ENCODE measurements at places on chromosomes 6 and 20.

DNA sequence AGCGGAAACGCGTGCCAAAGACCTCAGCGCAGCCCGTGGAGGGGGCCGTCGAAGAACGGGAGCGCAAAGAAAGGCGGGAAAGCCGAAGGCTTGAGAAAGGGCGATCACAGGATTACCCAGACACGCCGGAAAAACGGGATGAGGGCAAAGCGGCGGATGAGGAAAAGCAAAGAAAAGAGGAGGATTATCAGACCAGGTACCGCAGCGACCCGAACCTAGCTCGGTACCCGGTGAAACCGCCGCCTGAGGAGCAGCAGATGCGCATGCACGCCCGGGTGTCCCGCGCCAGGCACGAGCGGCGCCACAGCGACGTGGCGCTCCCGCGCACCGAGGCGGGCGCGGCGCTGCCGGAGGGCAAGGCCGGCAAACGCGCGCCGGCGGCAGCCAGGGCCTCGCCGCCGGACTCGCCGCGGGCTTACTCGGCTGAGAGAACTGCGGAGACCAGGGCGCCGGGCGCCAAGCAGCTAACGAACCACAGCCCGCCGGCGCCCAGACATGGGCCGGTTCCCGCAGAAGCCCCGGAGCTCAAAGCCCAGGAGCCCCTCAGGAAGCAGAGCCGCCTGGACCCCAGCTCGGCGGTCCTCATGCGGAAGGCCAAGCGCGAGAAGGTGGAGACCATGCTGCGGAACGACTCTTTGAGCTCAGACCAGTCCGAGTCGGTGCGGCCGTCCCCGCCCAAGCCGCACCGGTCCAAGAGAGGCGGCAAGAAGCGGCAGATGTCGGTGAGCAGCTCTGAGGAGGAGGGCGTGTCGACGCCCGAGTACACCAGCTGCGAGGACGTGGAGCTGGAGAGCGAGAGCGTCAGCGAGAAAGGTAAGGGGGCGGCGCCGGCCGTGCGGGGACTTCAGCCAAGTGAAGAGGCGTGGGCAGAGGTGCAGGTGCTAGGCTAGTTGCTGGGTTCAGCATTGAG is 296.2 kb downstream of the RIMS1 start:
- DNase-seq = peak; percentile 66

DNA sequence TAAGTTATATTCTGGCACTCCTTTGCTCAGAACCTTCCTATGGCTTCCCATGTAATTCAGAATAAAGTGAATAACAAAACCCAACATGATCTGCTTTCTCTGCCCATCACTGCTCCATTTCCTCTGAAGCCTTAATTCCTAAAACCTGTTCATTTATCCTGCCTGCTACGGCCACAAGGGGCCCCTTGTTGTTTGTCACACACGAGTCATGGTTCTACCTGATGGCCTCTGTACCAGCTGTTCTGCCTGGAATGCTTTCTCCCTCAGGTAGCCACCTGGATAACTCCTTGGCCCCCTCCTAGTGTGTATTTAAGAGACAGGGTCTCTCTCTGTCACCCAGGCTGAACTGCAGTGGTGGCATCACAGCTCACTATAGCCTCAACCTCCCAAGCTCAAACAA is 26.8 kb downstream of the ERGIC3 start:
- DNase-seq = no peak

- no peak for DNase-seq
Measured at GRCh38 chr6:36612101-36612625, 18.0 kb downstream of the SRSF3 start.

DNA sequence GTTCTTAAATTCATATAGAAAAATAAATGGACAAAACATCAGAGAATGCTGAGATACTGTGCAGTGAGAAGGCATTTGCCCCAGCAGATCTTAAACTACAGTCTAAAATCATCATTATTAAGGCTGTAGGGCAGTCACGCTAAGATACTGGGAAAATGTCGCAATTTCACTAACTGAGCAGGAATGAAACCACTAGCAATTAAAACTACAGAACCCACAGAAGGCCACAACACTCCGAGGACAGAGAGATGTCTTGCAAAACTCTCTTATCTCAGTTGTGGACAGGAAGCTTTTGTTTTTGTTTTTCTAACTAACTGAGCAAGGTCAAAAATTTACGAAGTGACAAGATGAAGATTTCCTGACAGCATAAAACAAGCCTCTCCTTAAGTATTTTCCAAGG is 18.2 kb downstream of the GNAS-AS1 start:
- DNase-seq = no peak

DNA sequence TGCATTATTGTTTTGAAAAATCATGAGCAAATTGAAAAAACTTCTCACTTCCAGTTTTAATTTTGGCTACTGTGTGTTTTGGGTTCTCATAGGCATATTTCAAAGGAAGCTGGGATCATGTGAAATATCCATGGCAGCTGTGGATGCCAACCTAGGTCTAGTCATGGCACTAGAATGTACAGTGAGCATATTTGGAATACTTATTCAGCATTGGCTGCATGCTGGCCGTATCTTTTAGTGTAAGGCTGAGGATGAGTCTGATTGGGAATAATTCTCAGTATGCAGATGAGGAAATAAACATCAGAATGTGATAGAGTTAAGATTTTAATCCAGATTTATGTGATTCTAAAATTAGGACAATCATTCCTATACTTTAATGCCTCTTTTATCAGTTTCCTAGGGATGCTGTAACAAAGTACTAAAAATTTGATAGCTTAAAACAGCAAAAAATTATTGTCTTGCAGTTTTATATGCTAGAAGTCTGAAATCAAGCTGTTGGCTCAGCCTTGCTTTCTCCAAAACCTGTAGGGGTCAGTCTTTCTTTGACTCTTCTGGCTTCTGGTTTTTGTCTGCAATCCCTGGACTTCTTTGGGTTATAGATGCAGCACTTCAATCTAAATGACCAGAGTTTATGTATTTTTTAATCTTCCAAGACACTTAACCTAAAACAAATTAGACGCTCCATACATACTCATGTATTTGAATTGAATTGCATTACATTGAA is 37.7 kb upstream of the DEFB112 start:
- peak; percentile 49 for DNase-seq

DNA sequence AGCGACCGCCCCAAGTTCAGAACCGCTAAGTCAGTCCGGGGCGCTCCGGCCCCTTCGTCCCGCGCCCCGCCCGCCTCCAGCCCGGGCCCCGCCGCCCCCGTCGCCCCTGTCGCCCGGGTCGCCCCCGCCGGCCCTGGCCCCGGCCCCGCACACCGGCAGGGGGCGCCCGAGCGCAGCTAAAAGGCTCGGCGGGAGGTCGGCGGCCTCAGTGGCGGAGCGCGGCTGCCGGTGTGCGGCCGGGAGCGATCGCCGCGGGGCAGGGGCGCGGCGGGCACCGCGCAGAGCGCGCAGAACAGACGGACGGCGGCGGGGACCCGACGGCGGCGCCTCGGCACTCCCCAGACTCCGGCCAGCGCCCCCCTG is at the start of gene FNDC1:
FNDC1 (plus strand) TSS at position 208 of the 363 bp plus-strand sequence. CDS start 197 bp downstream, outside the sequence.
- peak; percentile 66 for DNase-seq

DNA sequence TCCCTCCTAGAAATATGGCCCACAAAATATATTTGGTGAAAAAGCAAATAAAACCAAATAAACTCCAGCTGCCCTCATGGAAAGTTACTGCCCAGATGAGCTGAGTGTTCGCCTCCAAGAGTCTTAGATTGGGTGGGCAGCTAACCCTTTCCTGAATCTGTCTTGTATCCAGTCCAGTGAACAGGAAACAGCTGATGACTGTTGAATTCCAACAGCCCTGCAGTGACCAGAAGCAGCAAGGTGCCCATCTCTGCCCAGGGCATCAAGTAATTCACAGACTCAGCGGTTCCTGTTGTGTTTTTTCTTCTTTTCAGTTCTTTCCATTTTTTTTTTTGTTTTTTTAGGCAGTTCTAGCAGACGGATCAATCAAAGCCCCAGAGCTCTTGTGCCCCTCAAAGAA is 199.2 kb downstream of the UBE3D start:
- no peak for DNase-seq

DNA sequence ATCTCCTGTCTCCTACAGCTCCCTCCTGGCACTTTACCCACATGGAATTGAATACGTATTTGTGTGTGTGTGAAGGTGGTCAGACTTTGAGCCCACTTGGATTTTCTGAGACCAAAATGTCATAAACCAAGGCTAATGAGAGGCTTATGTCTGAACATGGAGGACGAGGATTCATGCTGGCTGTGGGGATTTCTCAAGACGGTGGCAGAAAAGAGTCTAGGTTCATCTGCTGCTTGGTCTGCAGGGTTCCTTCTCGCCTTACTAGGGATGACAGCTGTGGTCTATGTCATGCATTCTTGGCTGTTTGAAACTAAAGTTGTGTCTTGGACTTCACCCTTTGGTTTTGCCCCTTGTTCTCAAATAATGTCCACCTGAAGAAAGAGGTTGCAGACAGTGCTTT is 58.6 kb downstream of the FAM120B start:
- DNase-seq = no peak

- no peak for DNase-seq
Measured at GRCh38 chr6:169208011-169208410, 45.6 kb downstream of the THBS2 start.

DNA sequence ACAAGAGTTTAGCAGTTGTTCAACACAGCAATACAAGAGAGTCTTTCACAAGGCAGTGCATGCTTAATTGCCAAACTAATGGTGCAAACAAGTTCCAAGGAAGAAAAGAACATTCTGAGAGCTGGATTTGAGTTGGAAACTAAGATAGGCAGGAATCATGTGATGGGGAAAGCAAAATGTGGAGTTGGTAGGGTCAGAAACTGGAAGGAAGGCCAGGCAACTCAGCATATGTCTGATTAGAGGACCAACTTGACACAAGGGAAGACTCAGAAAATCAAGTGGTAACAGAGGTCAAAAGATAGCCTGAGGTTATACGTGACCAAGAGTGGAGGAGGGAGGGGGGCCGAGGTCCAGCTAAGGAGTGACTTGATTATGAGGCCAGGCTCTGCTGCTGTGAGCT is 117.3 kb downstream of the SMLR1 start:
- no peak for DNase-seq

DNA sequence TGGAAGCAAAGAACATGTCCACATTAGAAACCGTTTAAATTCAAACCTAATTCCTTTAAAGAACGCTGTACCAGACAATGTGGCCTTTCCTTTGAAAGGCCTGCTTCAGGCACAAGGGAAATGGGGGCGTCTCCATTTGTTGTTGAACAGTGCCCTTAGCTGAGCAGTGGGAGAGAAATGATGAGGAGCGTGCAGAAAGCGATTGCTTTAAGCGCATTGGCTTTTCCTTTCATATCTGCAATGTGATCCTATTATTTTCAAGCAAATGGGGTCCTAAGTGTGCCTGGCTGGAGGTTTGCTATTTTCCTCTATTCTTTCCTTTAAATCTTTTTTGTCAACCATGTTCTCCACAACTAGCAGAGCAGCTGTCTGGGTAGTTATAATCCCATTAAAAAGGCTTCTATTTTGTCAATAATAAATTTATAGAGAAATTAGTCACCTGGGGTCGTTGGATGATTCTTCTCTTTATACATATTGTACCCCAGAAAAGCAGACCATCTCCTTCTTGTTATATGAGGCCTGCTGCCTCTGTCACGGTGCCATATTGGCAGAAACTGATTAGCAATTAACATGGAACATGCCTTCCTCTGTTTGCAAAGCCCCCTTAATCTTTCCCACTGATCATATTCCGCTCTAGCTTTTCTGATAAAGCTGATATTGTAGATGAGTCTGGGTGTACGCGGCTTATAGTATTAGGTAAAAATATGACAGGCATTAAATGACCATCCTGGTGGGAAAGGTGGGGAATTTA is 151.1 kb upstream of the JAG1 start:
- DNase-seq = no peak

DNA sequence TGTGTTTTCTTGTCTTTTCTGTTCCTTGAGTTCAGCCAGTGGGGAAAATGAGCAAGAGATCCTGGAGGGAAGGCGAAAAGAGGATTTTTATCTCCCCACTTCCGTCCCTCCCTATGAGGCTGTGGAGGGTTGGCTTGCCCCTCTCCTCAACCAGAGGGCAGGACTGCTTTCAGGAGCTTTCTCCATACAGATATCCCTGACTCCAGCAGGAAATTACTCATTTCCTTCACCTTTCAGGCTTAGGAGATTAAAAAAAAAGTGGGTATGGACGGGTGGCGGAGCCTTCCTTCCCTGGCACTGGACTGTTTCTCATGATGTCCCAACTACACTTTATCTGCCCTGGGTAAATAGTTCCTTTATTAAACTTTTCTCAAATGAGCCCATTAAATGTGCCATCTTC is 241.2 kb downstream of the FRK start:
- no peak for DNase-seq

DNA sequence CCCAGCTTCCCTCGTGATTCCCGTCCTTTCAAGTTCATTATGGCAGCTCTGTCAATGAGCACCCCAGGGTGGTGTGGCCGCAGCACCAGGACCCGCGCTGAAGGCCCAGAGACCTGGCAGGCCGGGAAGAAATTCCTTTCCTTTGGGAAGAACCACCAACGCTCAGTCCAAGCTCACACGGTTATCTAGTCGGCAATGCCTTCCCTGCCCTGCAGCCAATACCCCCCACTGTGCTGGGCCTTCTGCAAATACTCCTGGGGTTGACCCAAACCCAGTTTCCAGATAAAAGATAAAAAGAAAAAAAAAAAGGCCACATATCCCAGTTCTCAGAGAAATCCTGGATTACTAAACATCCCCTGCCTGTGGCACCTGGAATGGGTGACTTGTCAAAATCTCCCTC is 28.7 kb downstream of the PXDC1 start:
- no peak for DNase-seq

DNA sequence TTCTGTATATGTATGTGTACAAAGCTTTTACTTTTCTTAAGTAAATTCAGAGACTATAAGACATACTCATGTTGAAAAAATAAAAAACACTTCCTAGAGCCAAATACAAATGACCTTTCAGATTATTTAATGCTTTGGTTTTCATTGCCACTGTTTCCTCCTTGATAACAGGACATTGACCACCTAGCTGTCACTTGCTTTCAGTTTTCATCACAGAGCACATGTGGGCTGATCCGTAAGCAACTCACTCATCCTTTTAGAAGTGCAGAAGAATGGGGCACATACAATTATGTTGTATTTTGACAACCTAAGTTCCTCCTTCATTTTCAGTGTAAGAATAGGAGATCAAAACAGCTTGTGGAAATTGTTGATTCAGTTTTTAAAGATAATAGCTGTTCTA is 6.2 kb downstream of the ZBTB2 start:
- DNase-seq = no peak

GRCh38 chr20:63739130-63740069 is at the start of gene SLC2A4RG:
Gene SLC2A4RG, plus strand, starts transcription at chr20:63739776. Its CDS starts 137 bp downstream, at chr20:63739913.
- DNase-seq = peak; percentile 94

GRCh38 chr6:20350215-20350614 is 51.5 kb upstream of the E2F3 start:
- peak; percentile 62 for DNase-seq

Measured in astrocyte of the hippocampus (primary cell).